Stimulated activated CD8-positive, alpha-beta memory T cell treated with anti-CD3 and anti-CD28 coated beads, Interleukin-15, amount 100 ng/mL, for 48 hours (primary cell): ENCODE measurements at places on chromosomes 16 and 17.

GRCh38 chr17:72008236-72008876, 112.5 kb upstream of the SOX9 start:
- no peak for DNase-seq

GRCh38 chr16:17654142-17654541, 183.4 kb upstream of the XYLT1 start:
- no peak for DNase-seq

GRCh38 chr17:2708585-2709182, 2.9 kb downstream of the CLUH start:
- DNase-seq = no peak

DNA sequence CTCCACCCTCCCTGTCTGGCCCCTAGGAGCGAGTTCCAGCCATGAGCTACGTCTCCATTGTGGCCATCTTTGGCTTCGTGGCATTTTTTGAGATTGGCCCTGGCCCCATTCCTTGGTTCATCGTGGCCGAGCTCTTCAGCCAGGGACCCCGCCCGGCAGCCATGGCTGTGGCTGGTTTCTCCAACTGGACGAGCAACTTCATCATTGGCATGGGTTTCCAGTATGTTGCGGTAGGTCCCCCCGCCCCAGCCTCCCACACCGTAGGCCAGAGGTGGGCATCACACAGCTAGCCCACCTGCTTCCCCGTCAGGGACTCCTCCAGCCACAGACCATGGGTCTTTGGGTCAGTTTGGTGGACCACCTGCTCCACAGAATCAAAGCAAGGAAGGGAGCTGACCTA, 4.2 kb downstream of the SLC2A4 start:
- DNase-seq = no peak

GRCh38 chr17:45896803-45897693, 2.7 kb downstream of the MAPT start:
- DNase-seq = no peak

DNA sequence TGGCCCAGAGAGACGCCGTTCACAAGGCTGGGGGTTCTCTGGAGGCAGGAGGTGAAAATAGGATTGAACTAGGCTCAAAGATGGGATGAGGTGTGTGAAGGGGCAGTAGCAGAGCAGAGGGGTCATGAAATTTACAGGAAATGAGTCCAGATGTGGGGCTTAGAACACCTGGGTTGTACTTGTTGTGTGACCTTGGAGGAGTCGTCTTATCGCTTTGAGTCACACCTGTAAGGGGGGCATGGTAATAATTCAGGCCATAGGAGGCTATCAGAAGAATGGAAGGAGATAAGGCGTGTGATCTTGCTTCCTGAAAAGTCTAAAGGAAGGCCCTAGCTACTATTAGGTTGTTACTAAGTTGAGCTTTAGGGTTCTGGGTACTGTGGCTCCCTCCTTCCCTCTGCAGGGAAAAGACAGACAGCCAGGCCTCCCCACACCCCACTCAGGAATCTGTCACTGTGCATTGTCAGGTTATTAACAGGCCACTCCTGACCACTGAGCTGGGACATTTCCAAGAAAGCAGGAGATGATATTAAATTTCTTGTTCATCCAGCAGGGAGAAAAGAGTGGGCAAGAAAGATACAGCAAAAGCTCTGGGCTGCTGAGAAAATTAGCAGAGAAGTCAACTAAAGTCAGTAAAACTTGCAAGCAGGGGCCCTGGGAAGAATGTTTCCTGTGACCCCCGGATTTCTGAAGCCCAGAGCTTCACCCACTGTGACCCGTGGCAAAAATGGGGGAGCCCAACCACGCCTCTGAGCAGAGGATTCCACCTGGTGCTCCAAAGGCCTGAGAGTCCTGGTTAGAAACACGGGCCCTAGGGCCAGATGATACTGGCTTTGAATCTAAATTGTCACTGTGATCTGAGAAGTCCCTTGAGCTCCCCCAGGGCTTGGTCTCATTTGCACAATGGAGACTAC, 6.0 kb upstream of the CDC42EP4 start:
- no peak for DNase-seq

DNA sequence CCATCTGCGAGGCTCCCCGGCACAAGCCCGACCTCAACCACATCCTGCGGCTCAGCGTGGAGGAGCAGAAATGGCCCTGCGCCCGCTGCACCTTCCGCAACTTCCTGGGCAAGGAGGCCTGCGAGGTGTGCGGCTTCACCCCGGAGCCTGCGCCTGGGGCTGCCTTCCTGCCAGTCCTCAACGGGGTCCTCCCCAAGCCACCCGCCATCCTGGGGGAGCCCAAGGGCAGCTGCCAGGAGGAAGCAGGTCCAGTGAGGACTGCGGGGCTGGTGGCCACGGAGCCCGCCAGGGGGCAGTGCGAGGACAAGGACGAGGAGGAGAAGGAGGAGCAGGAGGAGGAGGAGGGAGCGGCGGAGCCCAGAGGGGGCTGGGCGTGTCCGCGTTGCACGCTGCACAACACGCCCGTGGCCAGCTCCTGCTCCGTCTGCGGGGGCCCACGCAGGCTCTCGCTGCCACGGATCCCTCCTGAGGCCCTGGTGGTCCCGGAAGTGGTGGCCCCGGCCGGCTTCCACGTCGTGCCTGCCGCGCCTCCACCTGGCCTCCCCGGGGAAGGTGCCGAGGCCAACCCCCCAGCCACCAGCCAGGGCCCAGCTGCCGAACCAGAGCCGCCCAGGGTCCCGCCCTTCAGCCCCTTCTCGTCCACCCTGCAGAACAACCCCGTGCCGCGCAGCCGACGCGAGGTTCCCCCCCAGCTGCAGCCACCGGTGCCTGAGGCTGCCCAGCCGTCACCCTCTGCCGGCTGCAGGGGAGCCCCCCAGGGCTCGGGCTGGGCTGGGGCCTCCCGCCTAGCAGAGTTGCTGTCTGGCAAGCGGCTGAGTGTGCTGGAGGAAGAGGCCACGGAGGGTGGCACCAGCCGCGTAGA, 13.1 kb upstream of the PRR35 start:
- no peak for DNase-seq

- no peak for DNase-seq
Observed at GRCh38 chr17:77869665-77870132, 88.8 kb upstream of the TNRC6C start.

DNA sequence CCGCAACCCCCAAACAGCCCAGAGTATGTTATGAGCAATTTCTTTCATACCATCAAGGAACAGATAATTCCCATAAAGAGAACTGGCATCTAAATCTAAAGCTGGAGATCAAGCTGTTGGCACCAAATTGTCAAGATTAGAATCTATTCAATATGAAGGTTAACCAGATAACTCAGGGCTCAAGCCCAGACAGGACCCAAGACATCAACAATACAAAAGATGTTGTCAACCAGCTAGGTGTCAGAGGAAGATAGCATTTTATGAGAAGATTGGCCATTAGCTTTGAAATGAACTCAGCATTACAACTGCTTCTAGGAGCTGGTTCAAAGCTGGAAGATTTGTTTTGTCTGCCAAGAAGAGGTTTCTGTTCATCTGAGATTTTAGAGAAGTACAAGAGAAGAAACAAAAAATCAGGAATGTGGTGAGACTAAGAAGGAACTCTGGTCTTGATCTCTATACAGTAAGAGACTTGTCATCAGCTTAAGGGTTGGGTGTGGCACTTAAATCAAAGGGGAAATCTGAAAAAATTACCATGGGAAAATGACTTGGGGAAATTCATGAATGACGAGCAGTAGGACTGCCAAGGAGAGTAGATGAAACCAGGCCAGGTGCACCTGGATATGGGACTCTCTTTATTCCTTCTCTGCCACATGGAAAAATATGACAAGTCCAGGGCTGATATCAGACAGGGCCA, 64.2 kb upstream of the COX10 start:
- DNase-seq = no peak

- no peak for DNase-seq
Observed at GRCh38 chr17:70552230-70552981, 383.1 kb downstream of the KCNJ2 start.

- no peak for DNase-seq
Observed at GRCh38 chr16:4894276-4895150, 42.4 kb downstream of the PPL start.

DNA sequence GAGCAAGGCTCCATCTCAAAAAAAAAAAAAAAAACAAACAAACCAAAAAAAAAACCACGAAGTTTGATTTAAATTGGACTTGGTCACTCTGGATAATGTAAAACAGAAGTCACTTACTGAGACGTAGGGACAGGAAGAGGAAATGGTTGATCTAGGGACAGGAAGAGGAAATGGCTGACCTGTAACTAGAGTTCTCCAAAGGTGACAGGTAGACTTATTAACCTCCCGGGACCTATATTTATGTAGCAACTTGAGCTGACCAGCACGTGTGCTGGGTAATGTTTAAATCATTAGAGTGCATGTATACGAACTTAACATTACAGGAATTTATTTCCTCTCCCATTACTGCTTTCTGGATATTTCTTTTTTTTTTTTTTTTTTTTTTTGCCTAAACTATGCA, 81.5 kb upstream of the DHX40 start:
- no peak for DNase-seq

GRCh38 chr17:18025945-18026776, 12.8 kb downstream of the ATPAF2 start:
- no peak for DNase-seq

GRCh38 chr16:48560692-48561091, 49.3 kb downstream of the N4BP1 start:
- DNase-seq = no peak

GRCh38 chr17:74130276-74130675, 73.2 kb upstream of the RPL38 start:
- no peak for DNase-seq

DNA sequence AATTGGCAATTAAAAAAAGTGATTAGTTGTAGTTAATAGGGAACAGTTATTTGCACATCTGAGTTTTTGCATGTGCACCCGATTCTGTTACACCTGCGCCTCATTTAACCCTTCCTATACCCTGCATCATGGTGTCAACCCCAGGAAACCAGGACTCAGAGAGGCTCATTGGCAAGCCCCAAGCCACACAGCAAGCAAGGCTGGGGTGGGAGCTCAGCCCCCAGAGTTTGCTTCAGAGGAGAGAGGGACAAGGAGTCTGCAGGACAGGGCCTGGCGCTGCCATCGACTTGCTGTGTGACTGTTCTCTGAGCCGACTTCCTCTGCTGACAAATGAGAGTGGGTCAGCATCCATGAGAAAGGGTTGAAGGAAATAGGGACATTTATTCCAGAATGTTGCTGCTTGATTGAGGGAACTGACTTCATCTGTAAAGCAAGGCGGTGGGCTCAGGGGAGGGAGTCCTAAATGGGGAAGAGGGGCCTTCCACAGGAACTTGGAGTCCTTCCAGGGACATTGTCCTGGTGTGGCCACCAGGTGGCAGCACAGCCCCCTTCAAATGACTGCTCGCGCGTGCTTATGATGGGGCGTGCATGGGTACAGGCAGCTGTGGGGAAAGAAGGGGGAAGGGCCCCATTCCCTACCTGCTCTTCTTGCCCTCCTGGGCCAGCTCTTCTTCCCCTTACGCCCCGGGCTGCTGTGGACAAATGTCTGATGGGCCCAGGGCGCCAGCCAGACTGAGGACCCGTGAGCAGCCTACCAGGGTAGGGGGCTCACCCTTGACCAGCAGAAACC, 51.6 kb downstream of the NT5M start:
- DNase-seq = peak; percentile 44

GRCh38 chr16:23996258-23996955, 160.6 kb downstream of the PRKCB start:
- DNase-seq = no peak

DNA sequence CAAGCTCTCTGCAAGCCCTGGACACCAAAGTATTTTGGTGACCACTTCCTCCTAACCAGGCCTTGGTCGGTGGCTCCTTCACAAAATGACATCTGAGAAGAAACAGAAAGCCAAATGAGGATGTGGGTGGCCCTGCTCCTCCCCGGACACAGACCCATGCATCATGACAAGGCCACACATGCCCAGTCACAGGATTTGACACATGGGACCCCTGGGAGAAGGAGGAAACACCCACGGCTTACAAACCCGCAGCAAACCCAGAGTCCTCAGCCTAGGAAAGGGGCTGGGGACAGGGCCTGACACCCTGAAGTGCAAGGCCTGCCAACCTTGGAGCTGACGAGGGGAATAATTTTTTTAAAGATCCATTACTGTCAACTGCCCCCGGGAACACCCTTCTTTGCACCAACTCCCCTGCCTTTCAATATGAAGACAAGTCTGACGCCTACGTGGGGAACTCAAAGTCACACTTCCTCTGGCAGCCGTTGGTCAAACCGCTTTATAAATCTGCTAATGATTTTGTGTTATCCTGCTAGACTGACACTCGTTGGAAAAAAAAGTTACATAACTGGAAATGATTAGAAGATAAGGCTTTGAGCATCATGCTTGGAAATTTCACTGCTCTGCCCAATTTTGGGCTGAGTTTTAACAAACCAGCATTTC, 41.3 kb downstream of the GAS7 start:
- DNase-seq = peak; percentile 20

- no peak for DNase-seq
Observed at GRCh38 chr17:77382966-77383612, 242.3 kb downstream of the SEC14L1 start.

GRCh38 chr17:81683208-81683583, 401 bp downstream of the ARL16 start:
- DNase-seq = no peak
